Activated CD4-positive, alpha-beta T cell treated with anti-CD3 and anti-CD28 coated beads for 36 hours (primary cell): ENCODE measurements at places on chromosomes 3 and 15.

DNA sequence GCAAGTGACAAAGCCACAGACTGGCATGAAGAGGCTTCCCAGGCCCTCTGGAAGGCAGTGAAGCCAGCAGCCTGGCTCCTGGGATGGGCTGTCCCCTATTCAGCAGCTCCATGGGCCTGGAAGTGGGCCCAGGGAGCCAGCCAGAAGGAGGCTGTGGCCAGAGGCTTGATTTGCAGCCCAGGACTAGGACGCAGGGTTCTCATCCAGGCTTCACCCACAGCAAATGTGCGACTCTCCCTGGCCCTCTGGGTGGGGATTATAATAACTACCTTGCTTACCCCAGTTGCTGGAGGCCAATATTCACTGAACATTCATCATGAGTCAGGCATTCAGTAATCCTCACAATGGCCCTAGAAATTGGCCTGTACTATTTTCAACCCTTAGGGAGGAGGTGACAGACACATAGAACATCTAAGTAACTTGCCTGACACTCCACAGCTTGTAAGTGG, 24.6 kb upstream of the SRP14 start:
- no peak for DNase-seq

GRCh38 chr15:90015749-90016148, 14.6 kb downstream of the ZNF710 start:
- DNase-seq: peak; percentile 2

DNA sequence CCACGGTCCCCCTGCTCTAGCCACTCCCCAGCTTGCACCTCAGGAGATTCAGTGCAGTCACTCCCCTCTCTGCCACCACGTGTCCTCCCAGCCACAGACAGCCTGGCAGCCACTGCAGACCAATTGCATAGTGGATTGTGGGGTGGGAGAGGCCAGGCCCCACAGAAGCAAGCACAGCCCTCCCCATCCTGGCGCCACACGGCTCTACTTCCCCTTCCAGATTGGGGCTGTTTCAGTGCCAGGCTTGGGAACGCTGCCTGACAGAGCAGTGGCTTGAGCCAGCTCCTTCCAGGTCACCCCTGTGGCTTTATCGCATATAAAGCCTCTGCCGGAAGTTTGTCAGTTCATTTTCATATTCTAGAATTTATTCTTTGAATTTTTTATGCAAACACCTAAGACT, 90.7 kb downstream of the TMEM266 start:
- no peak for DNase-seq

GRCh38 chr3:132879656-132880055, 157.4 kb upstream of the NPHP3 start:
- no peak for DNase-seq

GRCh38 chr3:190983875-190984274, 121.4 kb upstream of the GMNC start:
- no peak for DNase-seq
